Fibroblast of lung (primary cell): ENCODE measurements at places on chromosomes 7 and 10.

DNA sequence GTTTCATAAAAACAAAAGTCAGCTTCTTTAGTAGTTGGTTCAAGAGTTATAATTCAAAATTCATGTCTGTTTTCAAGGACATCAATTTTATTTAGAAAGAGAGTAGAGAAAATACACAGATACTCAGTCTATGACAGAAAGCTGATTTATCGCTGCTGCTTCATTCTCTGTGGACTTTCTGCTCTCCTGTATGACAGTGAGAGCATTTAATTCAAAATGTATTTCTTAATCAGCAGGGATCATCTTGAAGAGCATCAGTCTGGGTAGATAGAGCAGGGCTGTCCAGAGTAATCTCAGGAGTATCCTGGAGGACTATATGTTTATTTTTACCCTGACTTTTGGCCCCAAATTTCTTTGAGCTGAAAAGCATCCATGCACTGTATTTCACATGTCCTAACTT is 1676.7 kb downstream of the REEP3 start:
- DNase-seq: no peak

DNA sequence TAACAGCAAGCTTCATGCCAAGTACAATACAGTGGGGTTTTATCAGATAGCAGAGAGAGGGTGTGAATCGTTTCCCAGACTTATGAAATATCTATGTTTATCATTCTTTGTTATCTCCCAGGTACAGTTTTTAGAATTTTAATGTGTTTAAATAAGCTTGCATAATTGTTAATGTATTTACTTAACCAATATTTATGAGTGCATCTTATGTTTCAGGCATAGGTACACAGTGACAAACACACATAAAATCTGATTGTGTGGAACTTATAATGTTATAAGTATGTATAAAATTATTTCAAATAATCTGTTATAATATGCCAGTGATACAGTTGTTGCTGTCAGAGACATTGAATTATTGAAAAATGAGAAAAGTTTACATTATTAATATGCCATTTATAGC is 1011.4 kb upstream of the C7orf33 start:
- no peak for DNase-seq

DNA sequence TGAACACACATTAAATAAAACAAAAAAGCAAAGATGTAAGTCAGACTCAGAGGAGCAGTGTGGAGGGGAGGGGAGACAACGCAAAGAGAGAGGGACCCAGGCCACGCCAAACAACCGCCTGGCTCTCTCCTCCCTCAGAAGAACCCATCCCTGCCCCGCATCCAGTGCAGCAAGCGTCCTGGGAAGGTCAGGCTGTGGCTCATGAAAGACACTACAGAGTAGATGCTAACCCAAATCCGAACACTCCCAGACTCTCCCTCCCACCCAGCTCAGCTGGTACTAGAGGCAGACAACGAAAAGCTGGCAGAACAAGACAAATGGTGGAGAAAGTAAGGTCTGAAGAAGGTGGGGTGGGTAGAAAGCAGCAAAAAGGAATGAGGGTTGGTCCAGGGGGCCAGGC is 39.0 kb downstream of the KCNMA1 start:
- no peak for DNase-seq

GRCh38 chr10:32171204-32171603 is 115.0 kb upstream of the KIF5B start:
- no peak for DNase-seq

GRCh38 chr7:49099587-49100326 is 175.4 kb downstream of the CDC14C start:
- no peak for DNase-seq

DNA sequence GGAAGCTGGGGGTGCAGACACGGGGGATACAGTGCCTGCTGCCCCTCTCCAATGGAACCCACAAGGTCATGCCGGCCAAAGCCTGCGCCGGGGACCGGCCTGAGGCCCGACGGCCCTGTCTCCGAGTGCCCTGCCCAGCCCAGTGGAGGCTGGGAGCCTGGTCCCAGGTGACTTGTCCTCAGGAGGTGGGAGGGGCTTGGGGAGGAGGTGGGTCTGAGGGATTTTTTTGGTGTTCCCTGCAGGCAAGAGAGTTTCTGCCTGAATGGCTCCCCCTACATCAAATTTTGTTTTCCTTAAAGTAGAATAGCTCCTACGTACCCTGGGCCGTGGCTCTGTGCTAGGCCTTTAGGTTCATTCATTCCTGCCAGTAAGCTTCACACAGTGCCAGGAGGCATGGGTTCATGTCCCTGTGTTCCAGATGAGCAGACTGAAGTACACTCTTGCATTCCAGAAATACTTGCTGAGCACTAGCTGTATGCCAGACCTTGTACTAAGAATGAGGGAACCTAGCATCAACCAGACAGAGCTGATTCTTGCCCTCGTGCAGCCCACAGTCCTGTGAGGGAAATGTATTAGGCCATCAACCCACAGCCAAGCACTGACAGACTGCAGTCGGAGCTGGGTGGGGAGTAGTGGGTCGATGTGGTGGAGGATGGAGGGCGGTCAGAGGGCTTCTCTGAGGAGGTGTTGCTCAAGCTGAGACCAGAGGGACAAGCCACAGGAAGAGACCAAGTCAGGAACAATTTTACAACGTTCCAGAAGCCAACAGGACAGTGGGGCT is 31.1 kb downstream of the TBATA start:
- peak; percentile 73 for DNase-seq

- peak; percentile 86 for DNase-seq
These were observed 97.7 kb downstream of the SH3PXD2A start for GRCh38 chr10:103757531-103758293.

GRCh38 chr7:67440321-67440720 is 443.7 kb downstream of the TYW1 start:
- DNase-seq: no peak

GRCh38 chr10:60163786-60164185 is 225.9 kb downstream of the ANK3 start:
- DNase-seq: no peak

- DNase-seq: no peak
These were observed 625.7 kb upstream of the ANKRD30A start for GRCh38 chr10:36499693-36500092.

- DNase-seq: peak; percentile 70
These were observed 97.2 kb downstream of the RALA start for GRCh38 chr7:39720586-39720985.
